GM20000 (cell line): ENCODE measurements at places on chromosomes 7 and 10.

DNA sequence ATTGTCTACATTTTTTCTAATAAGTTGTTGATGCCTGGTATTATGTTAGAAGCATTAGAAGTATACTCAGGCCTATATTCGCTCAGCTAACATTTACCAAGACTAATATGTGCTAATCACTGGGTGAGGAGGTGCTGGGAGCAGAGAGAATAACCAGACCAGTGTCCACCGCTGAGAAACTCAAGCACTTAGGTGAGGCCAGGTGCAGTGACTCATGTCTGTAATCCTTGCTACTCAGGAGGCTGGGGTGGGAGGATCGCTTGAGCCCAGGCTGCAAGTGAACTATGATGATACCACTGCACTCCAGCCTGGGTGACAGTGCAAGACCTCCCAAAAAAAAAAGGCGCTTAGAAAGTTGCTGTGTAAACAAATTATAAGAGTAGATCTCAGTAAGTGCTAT is 182.2 kb upstream of the AOAH start:
- no peak for DNase-seq

GRCh38 chr10:75379212-75379724 is 22.3 kb downstream of the ZNF503 start:
- DNase-seq: no peak

DNA sequence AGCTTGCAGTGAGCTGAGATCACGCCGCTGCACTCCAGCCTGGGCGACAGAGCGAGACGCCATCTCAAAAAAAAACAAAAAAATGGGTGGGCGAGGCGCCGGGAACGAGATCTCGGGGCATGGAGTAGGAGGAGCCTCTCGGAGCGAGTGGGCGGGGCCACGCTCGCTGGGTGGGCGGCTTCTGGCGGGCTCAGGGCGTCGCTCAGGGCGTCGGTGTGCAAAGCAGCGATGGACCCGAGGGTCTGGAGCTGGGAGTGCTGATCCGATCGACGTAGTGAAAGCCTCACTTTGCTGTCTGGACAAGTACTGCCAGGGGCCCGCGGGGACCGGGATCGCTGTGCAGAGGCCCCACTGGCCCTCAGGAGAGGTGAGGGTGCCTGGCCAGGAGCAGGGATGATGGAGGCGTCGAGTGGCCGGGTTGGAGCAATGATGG is 22.6 kb upstream of the AMZ1 start:
- DNase-seq: no peak

GRCh38 chr7:15104411-15105092 is 202.0 kb upstream of the DGKB start:
- DNase-seq: no peak

DNA sequence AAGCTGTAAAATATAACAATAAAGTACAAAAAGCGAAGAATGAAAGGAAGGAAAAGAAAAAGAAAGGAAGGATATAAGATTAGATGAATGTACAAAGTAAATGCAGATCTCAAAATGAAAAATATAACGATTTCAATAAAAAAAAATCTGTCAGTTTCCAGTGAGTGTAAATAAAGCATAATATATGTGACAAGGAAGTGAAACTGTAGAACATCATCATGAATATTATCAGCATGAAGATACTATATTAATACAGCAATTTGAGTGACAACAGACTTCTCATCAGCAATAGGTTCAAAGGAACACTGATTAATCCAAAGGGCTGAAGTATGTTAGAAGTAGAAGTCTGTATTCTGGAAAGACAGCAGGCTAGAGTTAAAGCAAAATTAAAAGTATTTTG is 659.5 kb upstream of the MBL2 start:
- DNase-seq: no peak

DNA sequence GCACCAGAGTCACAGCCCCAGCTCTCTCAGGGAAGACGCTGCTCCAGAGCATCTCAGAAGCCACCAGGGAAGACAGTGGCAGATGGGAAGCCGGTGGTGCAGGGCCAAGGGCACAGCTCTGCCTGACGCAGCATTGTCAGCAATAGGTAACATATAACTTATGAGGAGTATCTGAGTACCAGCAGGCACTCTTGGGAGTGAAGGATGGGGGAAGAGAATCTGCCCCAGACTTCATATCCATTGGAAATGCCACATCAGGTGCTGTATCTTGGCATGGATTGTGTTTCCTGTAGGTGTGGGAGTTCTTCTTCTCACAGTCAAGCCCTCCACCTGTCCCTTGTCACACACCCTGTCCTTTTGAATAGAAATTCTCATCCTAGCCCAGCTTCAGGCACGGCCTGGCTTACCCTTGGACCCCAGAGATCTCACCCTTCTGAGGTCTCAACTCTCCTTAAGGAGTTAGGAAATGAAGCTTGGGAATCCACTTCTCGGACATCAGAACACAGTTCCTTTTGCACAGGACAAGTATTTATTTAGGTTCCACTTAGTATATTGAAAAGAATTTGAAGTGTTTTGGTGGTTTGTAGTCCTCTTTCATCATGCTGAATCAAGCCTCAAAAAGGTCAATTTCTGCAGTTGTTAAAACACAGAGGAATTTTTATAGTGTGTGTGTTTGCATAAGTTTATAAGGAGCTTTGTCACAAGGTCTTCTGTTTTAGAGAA is 9.9 kb downstream of the EPDR1 start:
- no peak for DNase-seq

DNA sequence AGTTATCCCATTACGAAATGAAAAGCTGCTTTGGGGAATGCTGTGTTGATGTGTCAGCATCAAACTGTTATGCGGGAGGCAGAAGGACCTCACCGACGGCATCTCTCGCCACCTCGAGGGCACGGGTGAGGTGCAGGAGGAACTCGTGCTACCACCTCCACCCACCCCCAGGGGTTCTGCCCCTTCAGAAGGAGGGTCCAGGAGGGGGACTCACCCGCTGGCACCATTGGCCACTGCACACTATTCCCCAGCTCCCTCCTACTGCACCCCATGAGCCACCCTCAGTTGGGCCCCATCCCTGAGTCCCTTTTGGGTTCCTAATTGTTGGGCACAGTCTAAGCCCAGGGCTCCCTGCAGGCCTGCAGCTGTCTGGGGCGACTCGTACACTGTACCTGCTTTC is 236.6 kb downstream of the PTPRN2 start:
- DNase-seq: no peak

- peak; percentile 23 for DNase-seq
Observed at GRCh38 chr7:28958235-28958979, at the start of gene TRIL. TSS of gene TRIL (minus strand) at chr7:28958330. CDS start at chr7:28958046, 284 bp downstream.

GRCh38 chr7:50228148-50228547 is 76.4 kb upstream of the IKZF1 start:
- DNase-seq: no peak

- DNase-seq: no peak
Observed at GRCh38 chr7:150994838-150995510, 4.2 kb downstream of the NOS3 start.

DNA sequence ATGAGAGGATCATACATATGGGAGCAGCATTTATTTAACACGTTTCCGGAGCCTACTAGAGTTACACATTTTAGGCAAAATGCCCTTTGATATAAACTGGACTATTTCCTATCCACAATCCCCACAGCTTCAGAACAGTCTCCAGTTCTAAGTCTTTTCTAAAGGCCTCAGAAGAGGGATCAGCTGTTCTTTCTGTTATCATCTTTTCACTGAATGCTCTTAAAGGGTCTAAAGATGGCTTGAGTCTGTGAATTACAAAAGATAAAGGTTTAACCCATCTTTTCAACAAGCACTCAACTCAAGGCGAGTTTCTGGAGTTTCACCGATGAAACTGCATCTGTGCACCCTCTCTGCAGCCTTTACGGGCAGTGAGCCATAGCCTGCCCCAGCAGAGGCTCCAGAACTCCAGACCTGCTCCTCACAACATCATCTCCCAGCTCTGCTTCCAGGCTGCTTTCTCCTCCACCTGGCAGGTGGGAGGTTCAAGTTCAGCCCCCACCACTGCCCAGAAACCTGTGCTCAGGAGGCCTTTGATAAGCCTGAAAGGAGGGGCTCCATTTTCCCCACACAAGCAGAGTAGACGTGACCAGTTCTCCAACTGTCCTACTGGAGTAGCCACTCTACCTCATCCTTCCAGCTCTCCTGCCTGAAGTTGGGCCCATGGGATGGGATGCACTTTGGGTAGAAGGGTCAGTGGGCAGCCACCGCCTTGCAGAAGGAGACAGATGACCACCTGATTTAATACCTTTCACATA is 53.4 kb downstream of the HSPA12A start:
- no peak for DNase-seq

- DNase-seq: no peak
Observed at GRCh38 chr10:123884907-123885381, 6.7 kb downstream of the CPXM2 start.

DNA sequence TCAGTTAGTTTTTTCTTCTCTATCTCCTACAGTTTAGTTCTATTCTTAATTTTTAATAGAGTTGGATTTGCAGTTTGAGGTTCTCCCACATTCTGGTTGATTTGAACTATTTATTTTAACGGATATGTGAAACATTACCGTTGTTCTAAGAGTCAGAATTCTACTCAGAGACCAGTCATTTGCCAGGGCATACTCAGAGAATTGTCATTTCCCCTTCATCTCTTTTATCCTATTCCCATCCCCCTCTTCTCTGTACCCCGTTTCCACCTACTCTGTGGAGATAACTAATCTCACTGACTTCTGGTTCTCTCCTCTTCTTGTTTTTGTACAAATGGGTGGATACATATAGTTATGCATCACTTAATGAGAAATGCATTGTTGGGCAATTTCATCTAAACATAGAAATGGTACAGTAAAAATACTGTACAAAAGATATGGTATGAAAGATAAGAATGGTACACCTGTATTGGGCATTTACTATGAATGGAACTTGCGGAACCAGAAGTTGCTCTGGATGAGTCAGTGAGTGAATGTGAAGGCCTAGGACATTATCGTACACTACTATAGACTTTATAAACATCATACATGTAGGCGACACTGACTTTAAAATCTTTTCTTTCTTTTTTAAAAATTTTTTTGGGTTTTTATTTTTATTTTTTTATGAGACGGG is 53.1 kb downstream of the INPP5F start:
- DNase-seq: no peak

GRCh38 chr10:126199221-126199998 is 188.9 kb downstream of the ADAM12 start:
- no peak for DNase-seq

- DNase-seq: no peak
Observed at GRCh38 chr10:122181876-122182275, 89.2 kb upstream of the BTBD16 start.

DNA sequence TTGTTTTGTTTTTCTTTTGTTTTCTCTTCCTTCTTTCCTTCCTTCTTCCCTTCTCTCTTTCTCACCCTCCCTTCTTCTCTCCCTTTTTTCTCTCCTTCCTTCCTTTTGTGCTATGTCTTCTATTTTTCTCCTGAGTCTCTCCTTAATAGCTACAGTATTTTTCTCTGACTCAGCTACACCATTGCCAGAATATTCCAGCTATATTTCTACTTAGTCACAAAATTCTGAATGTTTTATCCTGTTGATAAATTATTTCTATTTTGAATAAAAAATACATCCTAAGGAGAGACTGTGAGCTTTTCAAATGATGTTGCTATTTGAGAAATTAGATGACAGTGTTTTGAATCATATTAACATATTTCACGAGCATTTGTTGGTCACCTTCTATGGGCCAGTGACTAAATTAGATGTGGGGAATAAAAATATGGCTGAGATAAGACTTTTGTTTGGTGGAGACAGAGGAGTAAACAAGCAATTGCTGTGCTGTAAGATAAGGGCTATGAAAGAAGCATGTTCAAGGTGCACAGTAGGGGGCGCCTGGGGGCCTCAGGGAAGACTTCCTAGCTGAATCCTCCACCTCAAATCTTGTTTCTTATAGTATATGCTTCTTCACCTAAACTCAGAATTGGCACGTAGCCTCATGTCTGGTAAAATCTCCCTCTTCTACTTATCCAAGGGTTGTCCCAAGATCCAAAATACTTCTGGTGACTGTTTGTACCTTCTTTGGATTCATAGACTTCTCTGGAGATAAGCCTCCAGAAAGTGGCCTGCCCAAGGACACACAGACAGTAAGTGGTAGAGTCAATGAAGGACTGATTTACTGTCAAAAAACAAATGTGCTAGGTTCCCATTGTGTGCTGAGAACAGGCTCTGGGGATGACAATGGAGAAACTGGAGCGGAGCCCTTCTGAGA is 115.5 kb upstream of the CREB5 start:
- peak; percentile 27 for DNase-seq

- no peak for DNase-seq
Observed at GRCh38 chr10:77661100-77661499, 23.5 kb upstream of the KCNMA1 start.

DNA sequence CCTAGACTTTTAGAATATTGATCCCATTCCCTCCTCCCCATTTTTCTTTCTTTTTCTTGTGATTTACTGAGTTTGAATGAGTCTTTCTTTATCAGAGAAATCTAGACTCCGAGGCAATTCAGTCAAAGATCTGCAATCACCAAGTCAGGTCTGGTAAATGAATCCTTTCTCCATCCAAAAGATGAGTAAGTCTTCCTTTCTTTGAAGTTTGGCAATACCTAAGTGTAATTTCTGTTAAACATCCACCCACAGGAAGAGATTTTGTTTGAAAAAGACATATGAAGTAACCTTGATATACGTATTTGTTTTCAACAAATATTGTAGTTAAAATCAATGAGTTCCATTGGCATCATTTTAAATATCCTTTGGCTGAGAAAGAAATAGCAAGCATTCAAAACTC is 58.3 kb downstream of the SLC39A12 start:
- no peak for DNase-seq
